Kasumi-1 (cell line): ENCODE measurements at places on chromosomes 4 and X.

GRCh38 chr4:89336818-89337420 lies 29.3 kb upstream of the GPRIN3 start:
- no peak for DNase-seq

- no peak for DNase-seq
Observed at GRCh38 chr4:17328141-17328815, 183.6 kb downstream of the QDPR start.

- no peak for DNase-seq
Observed at GRCh38 chrX:55389376-55389775, 62.6 kb upstream of the MAGEH1 start.

DNA sequence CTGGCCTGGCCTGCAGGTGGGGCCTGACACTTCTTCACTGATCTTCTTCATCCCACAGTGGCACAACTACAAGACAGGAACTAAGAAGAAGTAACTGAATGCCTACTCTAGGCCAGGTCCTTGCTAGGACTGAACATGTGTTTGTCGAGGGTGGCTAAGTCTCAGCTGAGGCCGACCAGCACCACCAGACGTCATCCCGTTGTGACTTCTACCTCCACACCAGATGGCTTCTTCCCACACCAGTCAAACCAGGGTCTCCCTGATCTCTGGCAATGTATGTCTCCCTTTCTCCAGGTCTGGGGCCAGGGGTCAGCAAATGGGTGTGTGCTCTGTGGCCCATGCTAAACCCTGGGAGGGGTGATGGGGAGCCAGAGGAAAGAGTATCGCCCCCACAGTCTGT lies 40.2 kb downstream of the PJA1 start:
- DNase-seq: no peak

DNA sequence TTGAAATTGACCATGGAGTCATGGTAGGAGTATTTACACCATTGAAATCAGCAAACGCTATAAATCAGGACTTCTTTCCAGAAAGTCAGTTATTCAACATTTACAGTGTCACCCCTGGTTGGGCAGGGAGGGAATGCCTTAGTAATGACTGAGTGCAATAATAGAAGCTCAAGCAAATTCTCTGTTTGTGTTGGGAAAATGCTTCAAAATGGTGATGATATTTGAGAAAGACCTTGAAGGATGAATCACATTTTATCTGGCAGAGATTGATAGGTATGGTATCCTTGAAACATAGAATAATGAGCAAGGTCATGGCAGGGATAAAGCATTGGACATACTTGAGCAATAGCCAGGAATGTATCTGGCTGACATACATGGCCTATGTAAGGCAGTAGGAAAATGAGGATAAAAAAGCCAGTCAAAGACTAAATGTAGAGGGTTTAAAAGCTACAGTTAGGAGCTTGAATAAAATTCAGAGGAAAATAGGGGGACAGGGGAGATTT lies 248.7 kb downstream of the FMR1NB start:
- DNase-seq: no peak

GRCh38 chrX:19457662-19458061 lies 57.6 kb downstream of the MAP3K15 start:
- DNase-seq: no peak

- DNase-seq: no peak
Observed at GRCh38 chrX:153336121-153336894, 2.4 kb downstream of the ZNF275 start.

- no peak for DNase-seq
Observed at GRCh38 chr4:65600656-65601055, 69.6 kb downstream of the EPHA5 start.
